NCI-H510A (cell line): ENCODE measurements at places on chromosomes 12 and 14.

GRCh38 chr14:42141328-42141727 is 534.7 kb downstream of the LRFN5 start:
- no peak for DNase-seq

GRCh38 chr14:76306131-76306530 is 69.8 kb upstream of the ESRRB start:
- DNase-seq, result no peak

DNA sequence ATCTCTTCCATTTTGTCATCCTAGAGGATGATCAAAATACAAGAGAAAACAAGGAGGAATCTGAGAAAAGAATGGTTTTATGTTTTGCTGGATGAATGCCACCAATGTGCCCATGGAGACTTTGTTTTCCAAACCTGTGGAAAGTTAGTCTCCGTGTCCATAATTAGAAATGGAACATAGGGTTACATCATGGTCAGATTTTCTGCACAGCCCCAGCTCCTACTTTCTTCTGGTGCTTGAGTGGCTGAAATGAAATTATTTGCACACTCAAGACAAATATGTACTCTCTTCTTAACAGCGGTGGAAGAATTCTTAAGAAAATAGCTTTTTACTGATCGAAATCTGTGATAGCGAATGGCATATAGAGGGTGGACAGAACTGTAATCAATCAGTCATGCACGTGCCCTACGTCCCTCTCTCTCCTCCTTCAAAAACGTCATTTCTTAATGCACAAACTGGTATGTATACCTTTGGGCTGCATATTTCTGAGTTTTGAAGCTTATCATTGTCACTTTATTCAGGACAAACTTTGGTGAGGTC is 825.2 kb downstream of the AACS start:
- no peak for DNase-seq

- no peak for DNase-seq
Observed at GRCh38 chr12:389142-390096, at the start of gene KDM5A. Gene KDM5A, minus strand, starts transcription at chr12:389320. Its CDS starts 229 bp downstream, at chr12:389091.

- DNase-seq, result no peak
Observed at GRCh38 chr14:71355324-71356201, 448.3 kb downstream of the PCNX1 start.
